ENCODE measurements at places on chromosomes 6 and 20.
A peak's percentile ranks its signal among the peaks of the same experiment; 100 is the strongest.

DNA sequence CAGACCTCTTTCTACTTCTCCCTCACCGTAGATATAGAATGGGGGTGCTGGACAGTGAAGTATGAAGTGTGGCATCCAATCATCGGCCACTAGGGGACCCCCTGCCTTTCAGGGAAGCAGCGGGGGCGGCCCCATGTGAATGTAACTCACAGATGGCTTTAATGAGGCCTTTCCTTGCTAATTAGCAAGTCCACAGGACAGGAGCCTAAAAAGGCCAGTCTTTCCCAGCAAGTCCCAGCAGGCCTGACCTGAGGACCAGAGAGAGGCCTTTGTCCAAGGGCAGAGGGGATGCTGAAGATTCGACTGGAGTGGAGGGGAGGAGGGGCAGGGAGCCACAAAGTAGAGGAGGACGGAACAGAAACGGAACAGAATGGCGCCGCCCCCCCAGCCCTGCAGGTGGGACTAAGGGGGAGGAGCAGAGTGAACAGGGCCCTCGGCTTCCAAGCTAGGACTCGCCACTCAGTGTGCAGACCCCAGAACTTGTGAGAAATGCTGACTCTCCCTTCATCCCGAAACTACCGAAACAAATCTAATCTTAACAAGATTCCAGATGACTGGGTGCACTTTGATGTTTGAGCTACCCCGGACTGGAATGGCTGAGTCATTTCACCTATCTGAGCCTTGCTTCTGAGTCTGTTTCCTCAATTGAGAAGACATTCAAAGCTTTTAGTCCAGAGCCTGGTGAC lies 5.8 kb downstream of the C6orf132 start:
- DNase-seq: peak; percentile 27

- DNase-seq: no peak
These were observed 145.5 kb upstream of the RPS6KA2 start for GRCh38 chr6:166772518-166772917.

DNA sequence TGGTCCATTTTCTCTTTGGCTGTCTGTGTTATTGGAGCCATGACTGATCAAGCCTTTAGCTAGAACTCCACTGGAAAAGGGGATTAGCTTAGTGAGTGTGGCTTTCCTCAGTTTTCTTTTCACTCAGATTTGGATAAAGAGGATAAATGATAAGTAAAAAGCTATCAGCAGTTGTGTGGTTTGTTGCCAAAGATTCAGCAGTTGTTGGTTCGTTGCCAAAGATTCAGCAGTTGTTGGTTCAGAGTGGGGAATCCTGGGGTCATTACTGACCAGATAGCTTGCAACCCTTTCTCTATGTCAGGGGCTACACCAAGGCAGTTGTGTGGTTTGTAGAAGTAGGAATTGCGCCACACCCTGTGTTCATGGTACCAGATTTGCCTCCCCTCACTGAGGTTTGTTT lies 107.7 kb upstream of the SCP2D1 start:
- no peak for DNase-seq

DNA sequence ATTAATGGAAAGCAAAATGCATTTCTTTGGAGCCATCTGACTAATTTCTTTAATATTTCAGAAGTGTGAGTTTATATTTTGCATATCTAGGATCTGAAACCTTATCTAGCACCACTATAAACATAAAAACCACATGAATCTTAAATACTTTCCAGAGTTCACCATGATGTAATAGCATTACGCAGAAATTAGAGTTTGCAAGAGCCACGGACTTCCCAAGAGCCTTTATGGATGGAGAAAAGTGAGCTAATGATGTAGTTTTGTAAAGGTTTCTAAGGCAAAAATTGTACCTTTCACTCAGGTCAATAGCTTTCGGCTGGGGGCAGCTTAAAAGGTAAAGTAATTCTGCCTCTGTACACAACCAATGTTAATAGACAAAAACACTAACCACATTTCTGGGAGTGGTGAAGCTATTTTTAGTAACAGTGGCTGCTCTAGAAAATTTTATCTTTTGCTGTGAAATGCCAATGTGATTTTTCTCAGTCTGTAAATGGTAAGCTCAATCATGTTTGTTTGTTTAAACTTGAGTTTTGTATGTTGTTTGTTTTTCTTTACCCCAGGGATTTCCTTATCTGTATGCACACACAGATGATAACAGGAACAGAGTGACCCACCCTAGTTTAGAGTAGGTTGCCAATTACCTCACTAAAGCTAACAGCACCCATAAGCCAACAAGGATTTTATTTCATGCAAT lies 80.5 kb downstream of the FILIP1 start:
- DNase-seq: no peak

All from KBM-7 (cell line).